ENCODE measurements at places on chromosomes 13 and 19.

DNA sequence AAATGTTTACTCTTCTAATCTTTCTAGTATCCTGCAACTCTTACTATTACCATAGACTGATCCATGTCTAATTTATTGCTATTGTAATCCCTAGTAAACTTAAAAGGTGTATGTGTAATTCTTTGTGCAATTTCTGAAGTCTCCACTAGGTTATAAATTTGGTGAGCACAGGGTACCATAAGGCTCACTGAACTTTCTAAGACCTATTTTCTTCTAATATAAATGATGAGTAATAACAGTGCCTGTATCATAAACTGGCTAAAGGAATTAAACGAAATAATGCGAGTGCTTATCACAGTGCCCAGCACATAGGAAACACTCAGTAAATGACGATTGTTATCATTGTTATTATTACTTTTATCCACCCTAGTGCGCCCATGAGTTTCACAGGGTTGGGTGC, 119.1 kb downstream of the KLF12 start:
- H3K4me1 ChIP-seq, result peaks cover 18% of the 10 kb centered on the region
- H3K36me3 ChIP-seq, result no peaks in the 10 kb centered on the region
- H3K4me3 ChIP-seq, result no peak overlapping the region

DNA sequence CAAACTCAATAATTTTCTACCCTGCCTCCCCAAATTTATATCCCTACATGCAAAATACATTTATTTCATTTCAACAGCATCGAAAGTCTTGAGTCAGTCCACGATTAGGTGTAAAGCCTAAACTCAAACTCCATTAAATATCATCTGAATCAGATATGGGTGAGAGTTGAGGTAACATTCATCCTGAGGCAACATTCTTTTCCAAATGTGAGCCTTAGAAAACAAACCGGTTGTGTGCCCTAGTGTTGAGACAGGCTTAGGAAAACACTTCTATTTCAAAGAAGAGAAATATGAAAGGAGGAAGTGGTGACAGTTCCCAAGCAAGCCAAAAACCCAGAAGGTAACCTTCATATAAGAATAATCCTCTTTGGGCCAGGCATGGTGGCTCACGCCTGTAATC, 12.1 kb upstream of the ZNF441 start:
- H3K27ac ChIP-seq, result no peak overlapping the region
- no peak overlapping the region for H3K4me3 ChIP-seq
- H3K36me3 ChIP-seq, result no peaks in the 10 kb centered on the region
- DNase-seq, result no peak
- H3K27me3 ChIP-seq, result no peaks in the 10 kb centered on the region

- no peak overlapping the region for H3K27ac ChIP-seq
- DNase-seq, result no peak
- no peaks in the 10 kb centered on the region for H3K36me3 ChIP-seq
- H3K4me3 ChIP-seq, result no peak overlapping the region
Measured at GRCh38 chr19:35144259-35144599, 1.2 kb downstream of the FXYD7 start.

DNA sequence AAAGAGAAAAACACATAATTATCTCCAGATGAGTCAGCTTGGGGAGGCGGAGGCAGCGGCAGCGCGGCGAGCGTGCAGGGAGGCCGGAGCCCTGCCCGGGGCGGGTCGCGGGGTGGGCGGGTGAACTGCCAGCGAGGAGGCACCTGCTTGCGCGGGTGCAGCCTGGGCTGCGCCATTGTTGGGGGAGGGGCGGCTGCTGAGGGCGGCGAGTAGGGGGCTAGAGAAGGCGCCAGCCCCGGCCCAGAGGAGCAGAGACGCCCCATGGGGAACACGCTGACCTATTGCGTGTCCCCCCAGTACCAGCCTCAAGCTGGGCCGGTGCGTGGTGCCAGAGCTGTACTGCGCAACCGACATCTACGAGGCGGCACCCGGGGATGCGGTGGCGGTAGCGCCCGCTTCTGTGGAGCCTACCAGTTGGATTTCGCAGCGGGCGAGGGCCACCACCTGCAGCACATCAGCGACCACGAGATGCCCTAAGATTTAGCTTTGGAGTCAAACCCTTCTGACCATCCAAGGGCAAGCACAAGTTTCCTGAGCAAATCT, 16.7 kb downstream of the ZNF100 start:
- no peaks in the 10 kb centered on the region for H3K27me3 ChIP-seq
- no peak for DNase-seq
- peak overlapping the region; percentile 24 for H3K27ac ChIP-seq
- H3K4me3 ChIP-seq, result no peak overlapping the region
- peaks cover 23% of the 10 kb centered on the region for H3K4me1 ChIP-seq

DNA sequence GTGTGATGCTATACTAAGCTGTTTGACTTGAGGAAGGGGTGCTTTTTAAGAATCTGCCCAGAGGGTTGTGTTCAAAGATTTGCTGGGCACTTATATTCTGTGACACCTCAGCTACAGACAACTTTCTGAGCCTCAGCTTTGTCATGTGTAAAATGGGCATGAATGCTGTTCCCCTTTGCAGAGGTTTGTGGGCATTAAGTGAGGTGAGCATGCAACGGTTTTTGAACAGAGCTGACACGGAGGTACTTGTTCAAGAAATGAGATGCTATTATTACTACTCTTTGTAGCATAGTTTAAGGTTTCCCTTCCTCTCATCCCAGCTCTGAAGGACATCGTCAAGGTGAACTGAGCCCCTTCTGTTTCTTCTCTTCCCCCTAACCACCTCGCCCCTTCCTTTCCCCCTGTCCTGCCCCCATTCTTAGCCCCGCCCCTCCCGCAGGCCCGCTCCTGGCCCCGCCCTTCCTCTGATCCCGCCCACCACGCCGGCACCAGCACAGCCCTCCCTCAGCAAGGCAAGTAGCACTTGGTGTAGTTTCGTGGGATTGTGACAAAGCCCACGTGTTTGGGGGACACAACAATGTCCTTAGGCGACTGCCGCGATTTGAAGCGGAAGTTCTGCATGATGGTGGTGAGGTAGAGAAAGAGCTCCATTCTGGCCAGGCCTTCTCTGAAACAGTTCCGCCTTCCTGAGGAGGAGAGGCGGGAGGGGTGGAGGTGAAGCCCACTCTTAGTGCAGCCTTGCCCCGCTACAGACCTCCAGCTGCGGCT, 26.1 kb upstream of the CYP2A7 start:
- H3K4me1 ChIP-seq, result no peaks in the 10 kb centered on the region
- no peaks in the 10 kb centered on the region for H3K36me3 ChIP-seq
- peak overlapping the region; percentile 30 for H3K4me3 ChIP-seq
- no peak overlapping the region for H3K27ac ChIP-seq
- no peak for DNase-seq

DNA sequence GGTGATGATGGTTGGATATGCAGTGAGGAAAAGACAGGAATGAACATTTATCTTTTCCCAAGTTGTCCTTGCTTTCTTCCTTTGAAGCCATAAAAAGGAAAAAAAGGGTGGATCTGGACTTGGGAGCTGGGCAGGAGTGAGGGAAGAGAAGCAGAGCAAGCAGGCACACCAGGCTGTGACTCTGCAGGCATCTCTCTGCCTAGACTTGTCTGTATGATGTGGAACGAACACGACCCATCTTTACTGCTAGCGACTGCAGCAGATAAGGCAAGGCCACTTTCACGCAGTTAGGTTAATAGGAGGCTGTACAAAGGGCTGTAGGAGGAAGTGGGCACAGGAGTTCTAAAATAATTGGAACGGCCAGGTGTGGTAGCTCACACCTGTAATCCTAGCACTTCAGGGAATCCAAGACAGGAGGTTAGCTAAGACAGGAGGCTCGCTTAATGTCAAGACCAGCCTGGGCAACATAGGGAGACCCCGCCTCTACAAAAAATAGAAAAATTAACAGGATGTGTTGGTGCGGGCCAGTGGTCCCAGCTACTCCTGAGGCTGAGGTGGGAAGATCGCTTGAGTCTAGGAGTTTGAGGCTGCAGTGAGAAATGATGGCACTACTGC, 961 bp upstream of the URI1 start:
- H3K4me1 ChIP-seq, result peaks cover 44% of the 10 kb centered on the region
- no peak overlapping the region for H3K4me3 ChIP-seq
- no peak for DNase-seq
- H3K27me3 ChIP-seq, result no peaks in the 10 kb centered on the region

DNA sequence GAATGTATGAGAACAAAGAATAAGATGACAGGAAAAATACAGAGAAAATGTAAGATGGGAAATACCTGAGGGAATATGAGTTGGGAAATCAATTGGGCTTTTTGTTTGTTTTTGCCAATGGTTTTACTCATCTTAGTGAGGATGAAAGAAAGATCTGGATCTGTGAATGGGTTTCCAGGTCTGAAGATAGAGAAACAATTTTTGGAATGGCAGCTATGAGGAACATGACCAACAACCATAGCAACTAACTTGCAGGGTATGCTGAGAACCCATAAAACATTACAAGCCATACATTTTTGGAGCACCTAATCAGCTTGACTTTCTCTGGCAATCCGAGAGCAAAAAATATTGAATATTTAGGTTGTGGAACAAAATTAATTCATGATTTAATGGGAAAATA, 290.0 kb downstream of the KCTD12 start:
- H3K4me1 ChIP-seq, result no peaks in the 10 kb centered on the region
- no peak overlapping the region for H3K4me3 ChIP-seq
- DNase-seq, result no peak
- no peaks in the 10 kb centered on the region for H3K36me3 ChIP-seq

- DNase-seq, result no peak
- peaks cover 50% of the 10 kb centered on the region for H3K4me1 ChIP-seq
- peak overlapping the region; percentile 86 for H3K27ac ChIP-seq
Measured at GRCh38 chr19:2969104-2969504, 8.3 kb upstream of the TLE6 start.

GRCh38 chr13:111006506-111007031, 91.7 kb upstream of the ANKRD10 start:
- peaks cover 22% of the 10 kb centered on the region for H3K4me1 ChIP-seq
- H3K27me3 ChIP-seq, result no peaks in the 10 kb centered on the region
- DNase-seq, result no peak
- peak overlapping the region; percentile 4 for H3K4me3 ChIP-seq
- H3K27ac ChIP-seq, result peak overlapping the region; percentile 85
